ENCODE measurements at places on chromosomes 2 and 18. TPM values are rescaled to one million over a fixed set of nuclear protein-coding genes. Genes with fewer than 3 reads are reported as not detected.

The LIPT1 gene
- 2.5 TPM for total RNA-seq

The RPRD1A gene
- total RNA-seq: 16.7 TPM

The UGT1A5 gene
- 4.6 TPM for total RNA-seq

The ARHGAP15 gene
- 2.3 TPM for total RNA-seq

The SERPINB3 gene
- not detected for total RNA-seq

The LIPG gene
- 89.4 TPM for total RNA-seq

The C2orf78 gene
- not detected for total RNA-seq

The MREG gene
- total RNA-seq: 6.2 TPM

The SERPINB4 gene
- not detected for total RNA-seq

The C2orf72 gene
- 125 TPM for total RNA-seq

Data from left lobe of liver (tissue), 2 donors.